ENCODE measurements at places on chromosomes 4 and X.

GRCh38 chr4:94472056-94472826, 20.5 kb downstream of the PDLIM5 start:
- DNase-seq: no peak

DNA sequence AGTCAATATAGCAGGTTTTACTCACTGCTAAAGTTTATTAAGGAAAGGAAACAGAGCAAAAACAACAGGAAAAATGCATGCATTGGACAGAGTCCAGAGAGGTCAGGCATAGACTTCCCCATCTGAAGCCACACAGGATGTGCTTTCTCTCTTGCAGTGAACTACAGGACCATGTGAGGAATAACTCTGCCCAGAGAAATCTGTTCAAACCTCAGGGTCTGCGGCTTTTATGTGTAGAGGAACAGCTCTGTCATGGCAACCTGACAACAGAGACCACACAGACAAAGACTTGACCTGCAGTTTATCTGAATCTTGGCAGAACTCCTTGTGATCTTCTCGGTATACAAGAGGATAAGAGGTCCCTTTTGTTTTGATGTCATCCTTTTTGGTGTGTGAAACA, 46.3 kb upstream of the LONRF3 start:
- no peak for DNase-seq

- no peak for DNase-seq
Observed at GRCh38 chr4:33395731-33396485, 2675.7 kb downstream of the PCDH7 start.

- DNase-seq: no peak
Observed at GRCh38 chr4:151691639-151692442, 69.0 kb downstream of the GATB start.

- DNase-seq: peak; percentile 10
Observed at GRCh38 chrX:133985164-133985966, at the start of gene GPC3. Gene GPC3, minus strand, starts transcription at chrX:133985594.

GRCh38 chrX:29528281-29528680, 687.1 kb upstream of the MAGEB2 start:
- no peak for DNase-seq

- DNase-seq: peak; percentile 58
Observed at GRCh38 chrX:13085526-13085925, 41.1 kb upstream of the FAM9C start.

GRCh38 chr4:205097-205756, 80.9 kb downstream of the ZNF718 start:
- DNase-seq: no peak

DNA sequence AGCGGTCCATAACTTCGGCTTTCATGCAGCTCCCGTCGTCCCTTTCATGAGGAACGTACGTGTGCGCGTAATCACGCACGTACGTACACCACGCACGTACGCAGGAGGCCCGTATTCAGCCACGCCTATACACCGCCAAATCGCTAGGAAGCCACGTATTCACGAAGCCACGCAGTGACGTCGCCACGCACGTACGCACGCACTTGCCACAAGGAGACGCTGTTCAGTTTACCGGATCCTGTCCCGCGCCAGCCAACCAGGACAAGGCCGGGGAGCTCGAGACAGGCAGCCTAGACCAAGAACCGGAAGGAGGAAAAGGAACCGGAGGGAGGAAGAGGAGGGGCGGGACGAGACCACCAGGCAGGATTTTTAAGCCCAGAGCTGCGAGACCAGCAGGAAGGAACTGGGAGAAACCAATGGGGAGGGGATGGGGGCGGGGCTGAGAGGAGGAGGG, at the start of gene EOLA2:
Gene EOLA2, minus strand, starts transcription at position 65 of the 454 bp plus-strand sequence. CDS start 4,617 bp downstream, outside the sequence.
- peak; percentile 94 for DNase-seq

GRCh38 chr4:82561786-82562563, at the start of gene TMEM150C:
Gene TMEM150C, minus strand, starts transcription at chr4:82561988. Its CDS starts 57,331 bp downstream, at chr4:82504657.
- DNase-seq: no peak

- no peak for DNase-seq
Observed at GRCh38 chr4:143700046-143700415, 444 bp downstream of the FREM3 start.

- no peak for DNase-seq
Observed at GRCh38 chr4:184814686-184815045, 11.1 kb downstream of the ACSL1 start.

- DNase-seq: no peak
Observed at GRCh38 chr4:142318280-142318679, 527.8 kb downstream of the INPP4B start.

- DNase-seq: peak; percentile 10
Observed at GRCh38 chr4:78581618-78582017, 30.0 kb downstream of the ANXA3 start.

GRCh38 chr4:28117084-28117682, 1256.5 kb downstream of the STIM2 start:
- DNase-seq: no peak

DNA sequence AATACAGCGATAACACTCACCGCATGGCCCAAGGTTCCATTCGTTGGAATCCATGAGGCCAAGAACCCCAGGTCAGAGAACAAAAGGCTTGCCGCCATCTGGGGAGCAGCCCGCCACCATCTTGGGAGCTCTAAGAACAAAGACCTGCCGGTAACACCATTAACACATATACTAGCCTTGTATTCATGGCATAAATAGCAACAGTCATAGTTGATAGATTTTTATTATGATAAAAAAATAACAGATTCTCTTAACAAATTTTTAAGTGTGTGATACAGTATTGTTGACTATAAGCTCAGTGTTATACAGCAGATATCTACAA, 309.4 kb downstream of the GLUD2 start:
- DNase-seq: no peak

DNA sequence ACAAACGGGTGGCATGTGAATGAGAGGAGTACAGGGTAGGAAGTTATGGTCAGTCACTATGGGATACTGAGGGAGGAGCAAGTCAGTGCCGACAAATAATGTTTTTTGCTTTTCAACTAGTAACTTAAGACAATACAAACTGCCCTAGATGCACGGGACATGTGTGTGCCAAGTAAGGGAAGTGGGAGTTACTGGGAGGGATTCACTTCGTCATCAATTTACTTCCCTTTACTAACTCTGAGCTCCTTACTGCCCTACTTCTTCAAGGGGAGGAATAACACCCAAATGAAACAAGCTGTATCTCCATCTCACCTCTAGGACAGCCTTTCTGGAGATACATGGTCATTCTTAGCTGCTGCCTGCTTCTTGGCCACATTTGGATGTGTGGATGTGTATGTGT, 97.7 kb downstream of the DGKK start:
- DNase-seq: no peak

GRCh38 chr4:141027421-141027820, 105.8 kb downstream of the RNF150 start:
- no peak for DNase-seq

DNA sequence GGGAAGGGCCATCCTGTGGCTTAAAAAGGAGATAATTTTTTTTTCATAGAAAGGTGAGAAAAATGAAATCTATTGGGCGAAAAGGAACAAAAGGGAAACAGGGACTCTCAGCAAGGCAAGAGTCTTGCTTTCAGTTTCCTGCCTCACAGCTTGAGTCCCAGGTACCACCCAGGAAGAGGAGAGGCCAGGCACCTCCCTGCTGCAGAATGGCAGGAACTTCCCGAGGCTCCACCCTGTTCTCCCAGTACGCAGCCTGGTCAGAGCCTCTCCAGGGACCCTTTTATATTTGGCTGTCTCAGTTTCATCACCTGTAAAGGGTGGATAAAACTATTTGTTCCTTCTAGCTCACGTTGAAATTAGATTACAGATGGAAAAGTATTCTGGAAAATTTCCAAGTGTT, 33.8 kb downstream of the UCHL1 start:
- no peak for DNase-seq

DNA sequence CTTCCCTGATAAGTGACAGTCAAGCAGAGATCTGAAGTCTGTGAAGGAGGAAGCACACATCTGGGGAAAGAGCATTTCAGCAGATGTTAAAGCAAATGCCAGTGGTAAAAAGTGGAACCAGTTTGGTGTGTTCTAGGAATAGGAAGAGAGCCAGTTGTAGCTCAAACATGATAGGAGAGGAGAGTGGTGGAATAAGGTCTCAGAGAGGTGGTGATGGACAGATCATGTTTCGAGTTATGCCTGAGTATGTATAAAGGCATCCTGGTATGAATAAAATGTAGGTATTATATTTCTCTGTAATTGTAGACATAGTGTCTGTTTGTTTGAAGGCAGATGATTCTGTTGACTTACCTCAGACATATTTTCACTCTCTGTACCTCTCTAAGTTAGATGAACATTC, 89.1 kb downstream of the LARP7 start:
- DNase-seq: no peak

GRCh38 chr4:6225469-6225868, 25.1 kb upstream of the JAKMIP1 start:
- DNase-seq: no peak

GRCh38 chr4:17510582-17510981, 1.3 kb downstream of the QDPR start:
- DNase-seq: no peak

- DNase-seq: peak; percentile 37
Observed at GRCh38 chrX:120380699-120381098, 18.8 kb downstream of the ATP1B4 start.

- no peak for DNase-seq
Observed at GRCh38 chr4:2063557-2064275, 4.6 kb downstream of the NAT8L start.

DNA sequence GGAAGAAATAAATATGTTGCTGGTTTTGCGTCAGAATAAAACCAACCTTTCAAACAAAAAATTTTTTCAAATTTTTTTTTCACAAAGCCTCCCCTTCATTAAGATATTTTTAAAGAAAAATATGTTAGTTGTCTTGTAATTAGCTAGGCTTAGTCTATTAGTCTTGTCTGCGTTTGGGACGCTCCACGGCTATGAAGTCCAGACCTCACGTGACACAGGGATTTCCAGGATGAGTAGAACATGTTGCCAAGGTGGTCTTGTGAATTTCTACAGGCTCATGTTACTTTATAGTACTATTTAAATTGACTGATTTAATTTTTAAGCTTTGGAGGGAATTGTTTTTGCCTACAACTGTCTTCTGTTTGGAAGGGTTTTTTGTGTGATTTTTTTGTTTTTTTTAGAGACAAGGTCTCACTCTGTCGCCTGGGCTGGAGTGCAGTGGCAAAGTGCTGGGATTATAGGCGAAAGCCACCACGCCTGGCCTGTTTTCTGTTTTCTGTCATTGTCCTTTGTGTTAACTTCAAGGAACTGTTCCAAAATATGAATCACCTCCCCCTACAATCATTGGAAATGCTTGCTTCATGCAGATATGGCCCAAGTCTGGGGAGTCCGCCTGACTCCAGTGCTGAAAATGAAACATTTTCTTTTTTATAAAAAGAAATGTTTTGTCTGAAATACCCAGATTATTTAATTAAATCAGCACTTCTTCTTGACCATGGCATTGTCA, 26.2 kb downstream of the TMEM144 start:
- no peak for DNase-seq

DNA sequence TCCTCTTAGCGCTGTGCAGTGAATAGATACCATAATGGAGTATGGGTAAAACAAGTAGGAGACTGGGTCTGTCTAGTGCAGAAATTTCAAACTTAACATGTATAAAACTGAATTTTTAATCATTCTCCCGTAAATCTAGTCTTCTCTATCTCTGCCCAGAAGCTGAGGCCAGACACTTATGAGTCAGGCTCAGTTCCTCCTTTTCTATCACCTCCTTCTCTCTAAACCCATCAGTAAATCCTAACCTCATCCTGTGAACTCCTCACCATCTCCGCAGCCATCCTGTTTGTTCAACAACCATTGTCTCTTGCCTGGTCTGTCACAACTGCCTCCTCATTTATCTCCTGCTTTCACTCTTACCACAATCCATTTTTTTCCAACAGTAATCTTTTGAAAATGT, 19.8 kb upstream of the SGMS2 start:
- no peak for DNase-seq

- no peak for DNase-seq
Observed at GRCh38 chr4:101232074-101232776, 115.1 kb downstream of the PPP3CA start.

GRCh38 chrX:149712831-149713230, 971 bp downstream of the MAGEA11 start:
- no peak for DNase-seq

GRCh38 chr4:124745985-124746801, 33.7 kb upstream of the ANKRD50 start:
- no peak for DNase-seq

GRCh38 chrX:42027367-42028000, 104.1 kb upstream of the CASK start:
- no peak for DNase-seq

DNA sequence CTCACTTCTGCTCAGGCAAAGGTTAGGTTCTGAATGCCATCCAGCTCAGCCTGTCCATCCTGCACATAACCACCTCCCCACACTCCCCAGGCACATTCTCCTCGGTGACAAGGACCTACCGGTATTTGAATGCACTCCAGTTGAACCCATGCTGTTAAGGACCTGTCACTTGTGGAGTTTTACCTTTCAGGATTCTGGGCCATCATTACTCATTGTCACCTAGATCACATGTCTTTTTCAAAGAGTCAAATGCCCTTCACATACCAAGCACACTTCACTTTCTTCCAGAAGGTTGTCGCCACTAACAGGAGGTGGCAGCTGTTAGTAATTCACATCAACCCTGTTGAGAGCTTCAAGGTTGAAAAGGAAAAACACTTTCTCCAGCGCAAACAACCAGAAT, 218.3 kb downstream of the SOWAHB start:
- no peak for DNase-seq

GRCh38 chrX:45344594-45344993, 143.9 kb upstream of the DIPK2B start:
- no peak for DNase-seq

DNA sequence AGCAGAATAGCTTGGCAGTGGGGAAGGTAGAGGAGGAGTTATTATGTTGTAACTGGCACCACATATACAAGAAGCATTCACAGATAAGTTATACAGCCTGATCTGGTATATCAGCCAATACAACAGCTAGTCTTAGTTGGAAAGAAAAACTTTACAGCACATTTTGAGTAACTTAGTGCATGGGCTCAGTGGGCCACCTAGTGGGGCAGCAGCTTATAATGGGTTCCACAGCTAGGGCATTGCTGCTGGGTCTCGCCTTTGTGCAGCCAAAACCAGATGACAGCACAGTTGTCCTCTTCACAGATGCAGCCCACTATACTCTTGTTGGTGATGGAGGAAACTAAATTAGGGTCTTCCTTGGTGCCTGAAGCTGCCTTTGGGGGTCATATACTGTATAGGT, 448.1 kb upstream of the RASGEF1B start:
- DNase-seq: no peak

GRCh38 chr4:71222661-71223060, 116.2 kb upstream of the SLC4A4 start:
- DNase-seq: no peak

DNA sequence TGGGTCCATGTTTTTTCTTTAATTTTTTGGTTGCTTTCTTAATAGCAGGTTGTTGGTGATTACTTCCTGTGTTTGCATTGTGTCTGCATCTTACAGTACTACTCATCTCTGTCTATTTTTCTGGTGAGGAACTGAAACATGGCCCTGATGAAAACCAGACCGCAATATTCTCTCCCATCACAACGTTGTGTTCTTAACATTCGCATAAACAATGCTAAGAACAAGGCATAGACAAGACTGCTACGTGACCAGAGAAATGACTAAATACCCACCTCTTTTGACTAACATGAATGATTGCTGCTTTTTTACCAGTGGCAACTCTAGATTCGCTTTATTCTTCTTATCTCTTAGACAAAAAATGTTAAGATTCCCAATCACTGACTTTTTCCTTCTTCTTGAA, 179.1 kb downstream of the GC start:
- DNase-seq: no peak

- DNase-seq: no peak
Observed at GRCh38 chr4:39614487-39615162, 24.0 kb downstream of the SMIM14 start.

Measured in CD4-positive, alpha-beta T cell treated with Interleukin-1 beta for 1 hour (primary cell).